Skin of body (tissue), 3 donors: ENCODE measurements at places on chromosomes 13 and 19. TPM values are rescaled to one million over a fixed set of nuclear protein-coding genes. Genes with fewer than 3 reads are reported as not detected.

ADAMTSL5 gene
- total RNA-seq, result 3.1 TPM

WDR88 gene
- 0.10 TPM for total RNA-seq

FFAR1 gene
- not detected for total RNA-seq

TNFSF9 gene
- total RNA-seq, result 0.69 TPM

RFX2 gene
- total RNA-seq, result 7.2 TPM

LAIR1 gene
- 11.5 TPM for total RNA-seq

ZNF491 gene
- total RNA-seq, result 3.8 TPM

MAP4K1 gene
- total RNA-seq, result 0.59 TPM

ZNF606 gene
- total RNA-seq, result 18.0 TPM

TNNT1 gene
- 65.7 TPM for total RNA-seq

EFNA2 gene
- 0.39 TPM for total RNA-seq

CGB3 gene
- not detected for total RNA-seq

FAM124A gene
- 0.69 TPM for total RNA-seq

PSG11 gene
- 0.10 TPM for total RNA-seq

GRCh38 chr13:98039261-98039660 is 85.8 kb downstream of the IPO5 start:
- DNase-seq, result no peak

DNA sequence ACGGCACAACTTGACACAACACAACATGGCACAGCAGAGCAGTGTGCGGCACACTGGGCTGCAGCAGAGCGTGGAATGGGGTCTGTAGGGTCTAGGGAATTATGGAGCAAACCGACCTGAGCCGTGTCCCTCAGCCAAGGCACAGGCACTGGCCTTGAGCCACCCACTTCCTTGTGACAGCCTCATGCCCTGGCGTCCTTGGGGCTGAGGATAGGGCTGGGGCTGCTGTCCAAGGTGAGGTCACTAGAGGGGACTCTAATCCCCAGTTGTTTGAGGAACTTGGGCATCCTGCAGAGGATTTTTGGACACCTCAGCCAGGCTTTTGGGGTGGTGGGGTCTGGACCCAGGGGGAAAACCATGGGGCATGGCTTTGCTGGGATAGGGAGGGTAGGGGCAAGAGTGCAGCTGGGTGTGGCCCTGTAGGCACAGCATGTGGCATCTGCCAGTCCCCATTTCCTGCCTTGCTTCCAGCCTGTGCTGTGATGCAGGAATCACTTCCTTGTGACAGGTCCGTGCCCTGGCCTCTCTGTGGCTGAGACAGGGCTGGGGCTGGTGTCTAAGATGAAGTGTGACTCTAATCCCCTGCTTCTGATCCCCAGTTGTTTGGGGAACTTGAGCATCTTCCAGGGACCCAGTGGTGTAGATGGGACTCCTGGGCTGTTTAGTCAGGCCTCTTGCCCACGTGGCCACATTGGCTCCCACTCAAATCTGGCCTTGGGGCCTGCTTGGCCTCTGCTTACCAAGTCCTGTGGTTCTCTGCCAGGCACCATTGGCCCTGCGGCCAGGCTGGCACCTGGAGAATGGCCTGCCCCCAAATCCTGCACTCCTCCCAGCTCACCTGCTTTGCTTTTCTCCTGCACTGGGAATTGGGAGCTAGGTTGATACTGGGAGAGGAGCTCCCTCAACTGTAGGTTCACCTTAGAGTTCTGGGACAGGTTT is 78.5 kb downstream of the SCGB2B2 start:
- no peak for DNase-seq

- DNase-seq, result no peak
Observed at GRCh38 chr19:50796634-50797428, 6.6 kb downstream of the ACP4 start.

DNA sequence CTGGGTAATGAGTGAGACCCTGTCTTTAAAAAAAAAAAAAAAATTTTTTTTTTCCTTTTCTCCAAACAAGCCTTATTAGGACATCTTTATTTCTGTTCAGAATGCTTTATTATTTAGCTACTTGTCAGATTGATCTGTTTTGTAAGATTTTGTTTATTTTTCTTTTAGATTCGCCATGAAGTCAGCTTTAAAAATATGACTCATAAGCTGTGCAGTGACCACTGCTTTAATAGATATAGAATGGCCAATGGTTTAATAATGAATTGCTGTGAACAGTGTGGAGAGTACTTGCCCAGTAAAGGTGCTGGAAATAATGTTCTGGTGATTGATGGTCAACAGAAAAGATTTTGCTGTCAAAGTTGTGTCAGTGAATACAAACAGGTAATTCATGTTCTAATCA is 47.7 kb downstream of the ZMYM2 start:
- DNase-seq, result no peak

DNA sequence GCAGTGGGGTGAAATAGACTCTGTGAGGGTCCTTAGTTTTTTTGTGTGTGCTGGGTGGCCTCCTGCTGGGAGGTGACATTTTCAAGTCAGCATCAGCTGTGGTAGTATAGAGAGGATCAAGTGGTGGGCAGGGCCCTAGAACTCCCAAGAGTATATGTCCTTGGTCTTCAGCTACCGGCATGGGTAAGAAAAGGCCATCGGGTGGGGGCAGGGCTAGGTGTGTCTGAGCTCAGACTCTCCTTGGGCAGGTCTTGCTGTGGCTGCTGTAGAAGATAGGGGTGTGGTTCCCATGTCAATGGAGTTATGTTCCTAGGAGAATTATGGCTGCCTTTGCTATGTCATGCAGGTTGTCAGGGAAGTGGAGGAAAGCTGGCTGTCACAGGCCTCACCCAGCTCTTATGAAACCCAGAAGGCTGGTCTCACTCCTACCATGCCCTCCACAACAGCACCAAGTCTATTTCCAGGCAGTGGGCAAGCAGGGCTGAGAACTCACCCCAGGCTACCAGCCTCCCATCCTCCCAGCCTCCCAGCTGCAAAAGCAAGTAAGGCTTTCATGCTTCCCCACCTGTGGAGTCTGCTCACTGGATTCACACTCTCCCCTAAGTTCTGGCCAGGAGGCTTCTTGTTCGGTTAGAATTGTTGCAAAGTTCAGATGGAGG is 130.6 kb upstream of the SOX1 start:
- no peak for DNase-seq

DNA sequence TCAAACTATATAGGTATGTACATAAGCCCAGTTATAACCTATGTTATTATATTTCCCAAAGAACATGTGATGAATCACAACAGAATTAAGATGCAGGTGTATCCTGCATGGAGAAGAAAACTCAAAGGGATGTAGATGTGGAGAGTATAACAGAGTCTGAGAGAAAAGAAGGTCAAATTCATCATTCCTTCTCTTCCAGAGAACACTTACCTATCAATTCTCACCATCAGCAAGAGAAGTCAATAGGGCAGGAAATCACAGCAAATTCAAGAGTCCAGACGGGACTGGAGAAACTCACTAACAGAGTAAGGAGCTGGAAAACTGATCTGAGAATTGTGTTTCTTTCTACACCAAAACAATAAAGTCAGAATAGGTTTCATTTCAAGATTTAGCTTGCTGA is 28.4 kb downstream of the DIAPH3 start:
- no peak for DNase-seq

- DNase-seq, result peak; percentile 27
Observed at GRCh38 chr13:75788481-75788981, 152.4 kb downstream of the LMO7 start.

DNA sequence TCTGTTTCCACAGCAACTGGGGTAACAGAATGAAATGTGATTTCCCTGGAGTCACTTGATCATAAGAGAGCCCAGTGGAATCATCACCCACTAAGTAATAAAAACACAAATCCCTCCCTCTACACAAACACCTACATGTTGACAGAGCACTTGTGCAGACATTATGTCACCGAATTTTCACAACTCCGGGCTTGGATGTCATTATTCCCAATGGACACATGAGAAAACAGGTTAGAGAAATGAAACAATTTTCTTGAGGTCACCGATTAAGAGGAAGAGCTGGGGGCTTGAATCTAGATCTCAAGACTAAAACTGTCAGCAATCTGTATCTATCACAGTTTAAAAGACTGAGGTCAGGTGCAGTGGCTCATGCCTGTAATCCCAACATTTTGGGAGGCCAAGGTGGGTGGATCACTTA is 3.1 kb downstream of the XRCC1 start:
- no peak for DNase-seq

DNA sequence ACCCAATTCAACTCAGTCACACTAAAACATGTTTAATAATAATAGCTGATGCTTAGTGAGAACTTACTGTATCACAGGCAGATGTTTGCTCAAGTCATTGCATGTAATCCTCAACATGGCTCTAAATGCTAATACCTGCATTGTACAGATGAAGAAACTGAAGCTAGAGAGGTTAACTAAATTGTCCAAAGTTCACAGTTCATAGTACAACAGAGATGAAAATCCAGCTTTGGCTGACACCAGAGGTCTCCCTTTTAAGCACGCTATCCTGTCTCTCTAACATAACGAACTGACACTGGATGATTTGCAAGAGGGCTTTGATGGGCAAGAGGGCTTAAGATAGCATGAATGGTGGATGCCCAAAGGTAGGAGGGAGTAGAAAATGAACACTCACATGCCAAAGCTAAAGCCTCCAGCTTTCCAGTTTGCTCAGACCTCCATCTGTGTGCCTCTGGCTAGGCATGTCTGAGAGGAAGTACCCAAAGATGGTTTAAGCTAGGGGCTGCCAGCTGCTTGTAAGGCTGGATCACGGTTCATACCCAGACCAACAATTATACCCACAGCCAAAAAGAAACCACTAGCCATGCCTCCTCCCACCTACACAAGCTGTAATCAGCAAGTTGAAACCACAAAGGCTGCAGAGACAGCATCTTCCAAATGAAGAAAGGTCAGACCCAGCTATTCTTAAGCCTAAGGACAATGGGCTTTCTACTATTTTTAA is 196.9 kb upstream of the UBL3 start:
- no peak for DNase-seq

DNA sequence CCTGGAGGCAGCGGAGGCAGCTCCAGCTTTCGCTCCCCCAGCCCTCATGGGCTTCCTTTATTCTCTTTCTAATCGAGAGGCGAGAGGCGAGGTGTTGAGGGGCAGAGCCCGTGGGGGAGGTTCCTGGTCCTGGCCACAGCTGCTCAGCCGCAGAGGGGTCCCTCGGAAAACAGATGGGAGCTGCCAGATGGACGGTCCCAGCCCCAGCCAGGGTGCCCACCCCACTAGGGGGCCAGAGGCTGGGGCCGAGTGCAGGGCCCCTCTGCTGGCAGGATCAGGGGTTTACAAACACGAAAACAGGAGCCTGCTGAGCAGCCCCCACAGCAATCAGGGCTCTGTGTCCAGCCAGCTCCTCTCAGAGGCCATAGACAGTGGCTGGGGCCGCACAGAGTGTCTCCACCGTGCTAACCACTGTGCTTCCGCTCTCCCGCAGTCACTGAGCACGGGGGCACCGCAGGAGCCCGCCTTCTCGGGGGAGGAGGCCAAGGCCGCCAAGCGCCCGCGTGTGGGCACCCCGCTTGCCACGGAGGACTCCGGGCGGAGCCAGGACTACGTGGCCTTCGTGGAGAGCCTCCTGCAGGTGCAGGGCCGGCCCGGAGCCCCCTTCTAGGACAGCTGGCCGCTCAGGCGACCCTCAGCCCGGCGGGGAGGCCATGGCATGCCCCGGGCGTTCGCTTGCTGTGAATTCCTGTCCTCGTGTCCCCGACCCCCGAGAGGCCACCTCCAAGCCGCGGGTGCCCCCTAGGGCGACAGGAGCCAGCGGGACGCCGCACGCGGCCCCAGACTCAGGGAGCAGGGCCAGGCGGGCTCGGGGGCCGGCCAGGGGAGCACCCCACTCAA is 182.2 kb downstream of the KDM4B start:
- no peak for DNase-seq

DNA sequence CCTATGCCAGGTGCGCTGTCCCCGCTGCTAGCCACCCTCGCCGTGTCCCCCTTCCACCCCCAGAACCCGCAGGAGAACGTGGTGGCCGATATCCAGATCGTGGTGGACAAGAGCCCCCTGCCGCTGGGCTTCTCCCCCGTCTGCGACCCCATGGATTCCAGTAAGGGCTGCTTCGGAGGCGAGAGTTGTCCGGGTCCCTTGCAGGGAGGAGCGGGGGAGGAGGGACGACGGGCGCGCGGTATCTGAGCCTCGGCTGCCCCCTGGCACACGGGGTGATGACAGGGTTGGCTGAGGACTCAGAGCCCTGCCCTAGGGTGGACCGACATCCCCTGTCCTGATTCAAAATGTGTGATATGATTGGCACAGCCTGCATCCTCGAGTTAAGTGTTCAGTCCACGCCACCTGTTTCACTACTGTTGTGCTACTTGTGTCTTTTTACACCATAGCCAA is 653 bp downstream of the MVB12A start:
- no peak for DNase-seq

- peak; percentile 80 for DNase-seq
Observed at GRCh38 chr19:33347300-33347699, 26.2 kb upstream of the CEBPG start.

- DNase-seq, result no peak
Observed at GRCh38 chr13:26051231-26051656, 572 bp downstream of the SHISA2 start.

- no peak for DNase-seq
Observed at GRCh38 chr13:114264886-114265611, 16.4 kb upstream of the UPF3A start.

DNA sequence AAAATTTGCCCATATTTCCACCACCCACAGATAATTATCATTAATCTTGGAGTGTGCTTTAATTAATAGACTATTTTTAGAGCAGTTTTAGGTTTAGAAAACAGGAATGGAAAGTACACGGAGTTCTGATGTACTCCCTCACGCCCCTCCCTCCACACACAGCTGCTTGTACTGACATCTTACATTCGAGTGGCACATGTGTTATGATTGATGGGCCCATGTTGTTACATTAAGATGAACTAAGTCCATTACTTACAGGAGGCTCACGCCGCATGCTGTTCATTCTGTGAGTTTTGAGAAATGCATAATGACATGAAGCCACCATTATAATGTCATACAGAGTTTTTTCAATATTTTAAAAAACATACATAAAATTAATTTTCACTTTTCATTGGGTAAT is 1.2 kb upstream of the SPATA13 start:
- peak; percentile 4 for DNase-seq

GRCh38 chr13:34862311-34862710 is 79.8 kb upstream of the NBEA start:
- DNase-seq, result no peak
